ENCODE measurements at places on chromosomes 7 and 10. TPM values are rescaled to one million over a fixed set of nuclear protein-coding genes. Genes with fewer than 3 reads are reported as not detected.
A peak's percentile ranks its signal among the peaks of the same experiment; 100 is the strongest.

DNA sequence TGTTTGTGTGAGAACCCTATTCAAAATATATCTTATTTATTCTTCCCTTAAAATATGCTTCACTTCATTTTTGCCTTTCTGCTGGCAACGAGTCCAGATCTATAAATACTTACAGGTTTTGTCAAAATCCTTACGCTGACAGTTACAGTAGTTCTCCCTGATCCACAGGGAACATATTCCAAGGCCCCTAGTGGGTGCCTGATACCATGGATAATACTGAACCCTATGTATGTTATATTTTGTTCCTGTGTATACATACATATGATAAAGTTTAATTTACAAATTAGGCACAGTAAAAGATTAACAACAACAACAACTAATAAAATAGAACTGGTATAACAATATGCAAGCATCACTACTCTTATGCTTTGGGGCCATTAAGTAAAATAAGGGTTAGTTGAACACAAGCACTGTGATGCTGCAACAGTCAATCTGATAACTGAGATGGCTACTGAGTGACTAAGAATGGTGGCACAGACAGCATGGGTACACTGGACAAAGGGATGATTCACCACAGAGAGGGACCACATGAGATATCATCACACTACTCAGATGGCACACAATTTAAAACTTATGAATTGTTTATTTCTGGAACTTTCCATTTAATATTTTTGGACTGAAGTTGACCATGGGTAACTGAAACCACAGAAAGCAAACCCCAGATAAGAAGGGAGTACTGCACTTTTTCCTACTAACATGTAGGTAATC, 29.4 kb upstream of the PCGF5 start:
- peak; percentile 53 for DNase-seq

Gene CTAGE8
- total RNA-seq = not detected

DNA sequence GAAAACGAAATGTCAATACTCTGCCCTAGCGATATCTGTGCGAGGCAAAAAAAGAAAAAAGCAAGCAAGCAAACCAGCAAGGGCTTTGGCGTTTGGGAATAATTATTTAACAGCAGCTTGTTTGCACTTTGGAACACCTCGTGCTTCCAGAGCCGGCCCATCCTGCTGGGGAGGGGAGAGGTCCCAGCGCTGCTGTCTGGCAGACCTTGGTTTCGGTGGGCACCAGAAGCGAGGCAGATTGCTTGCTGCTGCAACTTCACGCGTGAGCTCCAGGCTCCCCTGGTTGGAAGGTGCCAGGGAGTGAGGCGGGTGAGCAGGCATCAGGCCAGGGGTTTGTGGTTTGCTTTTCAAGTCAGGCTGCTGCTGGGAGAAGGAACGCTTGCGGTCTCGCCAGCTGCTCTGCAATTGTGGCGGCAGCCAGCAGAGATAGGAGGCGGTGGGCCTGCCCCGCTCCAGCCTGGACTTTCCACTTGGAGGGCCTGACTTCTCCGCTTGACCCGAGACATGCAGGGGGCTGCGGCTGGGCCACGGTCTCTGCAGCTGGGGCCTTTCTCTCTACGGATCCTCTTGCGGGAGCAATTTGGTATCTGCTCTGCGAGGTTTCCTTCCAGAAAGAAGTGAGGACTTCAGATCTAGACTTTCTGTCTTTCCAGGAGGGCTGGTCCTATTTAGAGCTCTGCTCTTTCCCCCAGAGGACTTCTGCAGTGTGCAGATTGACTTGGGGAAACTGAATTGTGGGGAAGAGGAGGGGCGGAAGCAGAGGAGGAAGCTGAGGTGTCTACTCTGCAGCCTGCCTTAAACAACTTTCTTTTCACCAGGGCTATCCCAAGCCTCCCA, 131.4 kb downstream of the PRPF18 start:
- DNase-seq = peak; percentile 91

Gene SAMD9L
- total RNA-seq = 2.4 TPM

GRCh38 chr7:106535234-106535932, 125.6 kb downstream of the CCDC71L start:
- DNase-seq = no peak

Gene GALNT17
- not detected for total RNA-seq

DNA sequence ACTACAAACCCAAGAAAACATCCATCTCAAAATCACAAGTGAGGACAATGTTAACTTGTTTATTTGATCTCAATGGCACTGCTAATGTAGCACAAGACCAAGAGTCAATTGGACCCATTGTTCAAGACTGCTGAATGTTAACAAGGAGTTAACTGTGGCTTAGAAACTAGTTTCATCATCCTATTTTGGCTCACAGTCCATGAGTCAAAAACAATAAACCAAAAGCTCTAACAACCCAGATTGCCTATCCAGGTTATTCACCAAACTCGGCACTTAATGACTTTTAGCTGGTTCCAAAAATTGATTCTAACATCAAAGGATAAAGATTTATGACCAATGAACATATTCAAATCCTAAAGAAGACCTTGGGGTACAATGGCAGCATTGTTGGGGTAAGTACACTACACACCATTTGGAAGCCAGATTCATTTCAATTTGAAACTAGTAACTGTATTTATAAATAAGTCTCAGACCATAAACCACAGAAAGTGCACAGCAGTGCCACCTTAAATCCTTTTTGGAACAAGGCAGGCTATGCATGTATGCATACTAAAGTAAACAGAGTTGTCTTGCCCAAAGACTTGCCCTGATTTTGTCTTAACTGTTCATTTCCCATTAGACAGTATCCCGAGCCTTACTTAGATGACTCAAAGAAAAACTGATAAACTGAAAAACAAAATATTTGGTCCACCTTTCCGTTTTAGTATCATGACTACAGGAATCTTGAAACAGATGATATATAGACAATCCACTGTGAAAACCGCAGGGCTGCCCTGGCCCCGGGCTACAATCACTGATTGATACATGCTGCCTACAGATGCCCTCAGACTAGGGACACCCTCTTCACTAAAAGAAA, 84.5 kb downstream of the SRPK2 start:
- peak; percentile 54 for DNase-seq

Gene ATG9B
- total RNA-seq = not detected

- no peak for DNase-seq
Measured at GRCh38 chr10:54372179-54372578, 428.9 kb downstream of the PCDH15 start.

- DNase-seq = no peak
Measured at GRCh38 chr10:6579904-6580278, at the start of gene PRKCQ. Gene PRKCQ, minus strand, starts transcription at chr10:6580276. Its CDS starts 65,141 bp downstream, at chr10:6515135.

DNA sequence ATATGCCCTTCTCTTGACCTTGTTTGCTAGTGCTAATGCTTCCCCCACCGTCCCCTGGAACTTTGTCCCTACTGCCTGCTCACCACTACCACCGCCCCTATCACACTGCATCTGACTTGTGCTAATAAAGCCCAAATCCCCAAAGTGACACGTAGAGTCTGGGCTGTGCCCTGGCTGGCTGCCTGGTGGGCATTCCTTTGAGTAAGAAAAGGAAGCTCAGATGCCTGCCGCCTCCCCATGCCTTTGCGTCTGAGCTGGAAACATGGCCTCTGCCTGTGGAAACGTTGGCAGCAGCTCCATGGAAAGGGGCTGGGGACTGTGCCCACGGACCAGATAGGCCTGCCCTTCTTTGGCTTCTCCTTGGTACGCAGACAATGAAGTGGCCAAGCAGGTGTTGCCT, 138.3 kb downstream of the CYP26A1 start:
- DNase-seq = no peak

Gene CPA4
- total RNA-seq = 25.9 TPM

Data from HT1080 (cell line).